ENCODE measurements at places on chromosomes 11 and 22.

GRCh38 chr11:123173040-123173855 is 21.8 kb downstream of the CLMP start:
- DNase-seq: no peak

DNA sequence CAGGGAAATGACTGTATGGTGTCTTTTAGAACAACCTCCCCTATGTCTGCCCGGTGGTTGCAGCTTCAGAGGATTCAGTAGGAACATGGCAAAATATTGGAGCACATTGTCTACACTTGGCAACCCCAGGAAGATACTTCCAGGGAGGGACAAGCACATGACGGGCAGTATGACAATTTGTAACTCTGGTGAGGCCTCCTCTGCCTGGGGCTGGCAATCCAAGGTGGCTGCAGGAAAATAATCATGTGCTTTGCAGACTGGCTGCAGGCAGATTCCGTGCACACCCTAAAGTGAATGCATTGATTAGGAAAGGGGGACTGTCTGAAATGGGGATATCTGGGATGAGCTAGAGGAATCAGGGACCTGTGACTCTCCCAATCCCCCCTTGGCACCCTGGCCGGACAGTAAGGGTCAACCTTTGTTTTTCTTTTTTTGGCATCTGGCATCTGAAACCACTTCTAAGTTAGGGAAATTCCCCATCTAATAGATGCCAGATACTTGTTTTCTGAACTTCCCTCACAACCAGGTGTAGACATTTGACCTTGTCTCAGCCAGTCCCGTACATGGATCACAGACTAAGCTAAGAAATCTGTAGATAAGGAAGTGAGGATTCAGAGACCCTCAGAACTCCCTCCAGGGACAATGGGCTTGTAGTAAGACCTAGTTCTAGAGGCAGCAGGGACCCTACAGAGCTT is 10.5 kb upstream of the PHOX2A start:
- DNase-seq: no peak

- DNase-seq: no peak
Observed at GRCh38 chr22:37819105-37819433, 4.1 kb upstream of the GALR3 start.

DNA sequence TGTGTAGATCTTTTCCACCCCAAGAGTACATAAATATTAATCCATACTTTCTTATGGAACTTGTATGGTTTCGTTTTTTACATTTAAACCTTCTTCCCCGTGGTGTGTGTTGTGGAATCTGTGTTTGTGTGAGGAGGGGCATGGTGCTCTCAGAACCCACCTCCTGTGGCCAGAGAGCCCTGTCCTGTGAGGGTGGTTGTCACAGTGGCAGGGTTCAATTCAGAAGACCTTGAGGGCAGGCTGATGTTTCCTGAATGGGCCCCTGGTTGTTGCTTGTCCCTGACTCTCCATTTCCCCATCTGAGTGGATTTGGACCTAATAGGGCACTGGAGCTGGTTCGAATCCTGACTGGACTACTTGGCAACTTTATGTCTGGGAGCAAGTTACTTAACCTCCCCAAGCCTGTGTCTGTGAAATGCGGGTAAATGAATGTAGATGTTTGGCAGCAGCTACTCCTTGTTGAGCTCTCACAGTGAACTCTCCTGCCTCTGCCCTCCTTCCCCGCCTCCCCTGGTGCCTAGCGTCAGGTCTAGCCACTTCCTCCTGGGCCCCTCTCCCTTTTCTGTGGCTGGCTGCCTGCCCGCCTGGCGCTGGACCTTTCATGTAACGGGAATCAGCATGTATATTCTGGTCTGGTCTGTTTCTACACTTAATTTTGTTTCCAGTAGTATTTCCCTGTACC is 7.3 kb downstream of the NEAT1 start:
- DNase-seq: peak; percentile 62

GRCh38 chr11:61173456-61173855 is 12.2 kb upstream of the VPS37C start:
- DNase-seq: no peak

- no peak for DNase-seq
Observed at GRCh38 chr11:128473636-128474035, 113.7 kb downstream of the ETS1 start.

GRCh38 chr11:77204754-77205466 is 76.9 kb downstream of the MYO7A start:
- DNase-seq: no peak

DNA sequence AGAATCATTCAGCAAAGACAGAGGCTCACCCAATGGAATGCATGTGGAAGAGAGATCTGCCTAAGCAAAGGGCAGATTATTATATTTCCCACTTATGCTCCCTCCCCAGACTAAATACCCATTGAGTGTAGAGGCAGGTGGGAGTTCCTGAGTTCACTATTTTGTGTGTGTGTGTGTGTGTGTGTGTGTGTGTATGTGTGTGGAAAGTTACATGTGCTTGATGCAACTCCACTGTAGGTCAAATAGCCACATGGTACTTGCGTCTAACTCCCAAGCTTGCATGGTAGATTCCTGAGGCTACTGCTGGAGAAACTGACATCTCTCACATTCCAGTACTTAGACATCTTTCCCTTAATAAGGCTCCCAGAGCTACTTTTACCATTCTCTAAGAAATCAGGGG is 3.4 kb upstream of the COPB1 start:
- no peak for DNase-seq

- no peak for DNase-seq
Observed at GRCh38 chr11:6320411-6321155, at the start of gene CAVIN3. Gene CAVIN3 (minus strand): TSS chr11:6320501. CDS start chr11:6320476, 25 bp downstream.

DNA sequence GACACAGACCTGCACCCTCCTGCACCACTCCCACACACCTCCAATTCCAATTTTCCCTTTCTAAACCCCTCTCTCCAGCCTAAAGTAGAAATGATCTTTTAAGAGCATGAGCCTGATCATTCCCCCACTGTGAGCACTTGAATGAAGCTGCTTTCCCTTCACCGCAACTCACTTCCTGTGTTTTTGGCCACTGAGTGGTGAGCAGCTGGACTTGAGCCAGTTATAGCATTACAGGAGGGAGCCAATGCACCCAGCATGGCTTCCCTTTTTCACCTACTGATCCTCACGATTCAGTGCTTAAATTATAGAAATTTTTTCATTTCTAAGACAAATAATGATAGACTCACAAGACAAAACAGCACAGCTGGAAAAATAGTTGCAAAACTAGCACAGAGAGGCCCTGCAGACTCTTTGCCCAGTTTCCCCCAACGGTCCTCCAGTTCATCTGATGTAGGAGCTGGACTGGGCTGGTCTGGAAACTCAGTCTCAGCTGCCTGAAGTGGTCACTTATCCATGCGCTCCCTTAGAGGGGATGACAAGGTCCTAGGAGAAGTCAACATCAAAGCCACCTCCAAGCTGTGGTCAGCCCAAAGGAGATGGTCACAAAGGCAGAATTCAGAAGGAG is 9.7 kb upstream of the APOL4 start:
- no peak for DNase-seq

GRCh38 chr22:36204632-36205015 is 3.0 kb upstream of the APOL4 start:
- DNase-seq: no peak

All from hematopoietic multipotent progenitor cell treated with erythropoietin and hydrocortisone succinate and interleukin-3 and kit ligand, for 15 days (in vitro differentiated cells).